ENCODE measurements at places on chromosomes 1 and 21.

GRCh38 chr1:178374016-178374415, 122.7 kb downstream of the CLEC20A start:
- no peak for DNase-seq

DNA sequence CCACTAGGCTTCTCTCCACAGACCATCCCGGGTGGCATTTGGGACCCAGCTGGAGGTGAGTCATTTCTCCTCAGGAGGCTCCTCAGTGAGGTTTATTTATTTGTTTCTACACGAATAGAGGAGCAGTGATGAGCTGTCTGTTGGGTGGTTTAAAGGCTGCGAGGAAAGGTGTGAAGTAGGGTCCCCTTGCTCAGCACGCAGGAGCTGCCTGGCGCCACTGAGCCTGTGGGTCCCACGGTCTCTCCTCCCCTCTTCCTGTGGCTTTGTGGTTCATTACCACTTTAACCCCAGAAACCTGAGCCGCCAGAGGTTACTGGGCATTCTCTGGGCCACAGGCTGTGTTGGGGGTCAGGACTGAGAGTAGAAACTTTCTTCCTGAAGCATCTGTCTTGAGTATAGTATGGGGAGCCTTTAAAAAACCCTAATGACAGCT, 39.9 kb downstream of the IL6R start:
- DNase-seq = peak; percentile 84

DNA sequence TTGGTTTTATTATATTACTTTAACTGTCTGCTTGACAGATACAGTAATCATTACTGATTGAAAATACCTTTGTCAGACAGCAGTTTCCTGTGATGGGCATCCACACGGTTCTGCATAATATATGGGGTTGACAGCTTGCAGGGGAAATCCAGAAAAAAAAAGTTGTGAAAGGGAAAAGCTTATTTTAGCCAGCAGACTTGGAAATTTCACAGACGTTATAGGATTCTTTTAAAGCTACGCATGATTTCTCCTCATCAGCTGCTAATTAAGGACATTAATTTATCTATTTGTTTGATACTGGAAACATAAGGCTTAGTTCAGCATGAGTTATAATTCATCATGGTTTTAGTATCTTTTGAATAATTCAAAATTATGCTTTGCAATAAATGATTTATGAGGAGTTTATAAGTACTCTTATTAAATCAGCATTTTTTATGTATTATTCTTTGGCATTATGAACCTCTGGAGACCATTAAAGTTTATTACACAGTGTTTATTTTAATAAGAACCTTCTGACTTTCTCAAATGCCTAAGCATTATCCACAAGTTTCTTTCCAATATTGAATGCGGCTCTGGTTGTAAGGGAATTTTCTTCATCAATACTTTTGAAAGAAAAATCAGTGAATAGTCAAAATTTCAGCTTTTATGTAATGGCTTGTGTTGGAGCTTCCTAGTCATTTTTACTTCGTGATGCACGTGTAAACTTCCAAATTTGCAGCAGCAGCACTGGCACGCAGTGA, 235.3 kb upstream of the KCNK2 start:
- no peak for DNase-seq

DNA sequence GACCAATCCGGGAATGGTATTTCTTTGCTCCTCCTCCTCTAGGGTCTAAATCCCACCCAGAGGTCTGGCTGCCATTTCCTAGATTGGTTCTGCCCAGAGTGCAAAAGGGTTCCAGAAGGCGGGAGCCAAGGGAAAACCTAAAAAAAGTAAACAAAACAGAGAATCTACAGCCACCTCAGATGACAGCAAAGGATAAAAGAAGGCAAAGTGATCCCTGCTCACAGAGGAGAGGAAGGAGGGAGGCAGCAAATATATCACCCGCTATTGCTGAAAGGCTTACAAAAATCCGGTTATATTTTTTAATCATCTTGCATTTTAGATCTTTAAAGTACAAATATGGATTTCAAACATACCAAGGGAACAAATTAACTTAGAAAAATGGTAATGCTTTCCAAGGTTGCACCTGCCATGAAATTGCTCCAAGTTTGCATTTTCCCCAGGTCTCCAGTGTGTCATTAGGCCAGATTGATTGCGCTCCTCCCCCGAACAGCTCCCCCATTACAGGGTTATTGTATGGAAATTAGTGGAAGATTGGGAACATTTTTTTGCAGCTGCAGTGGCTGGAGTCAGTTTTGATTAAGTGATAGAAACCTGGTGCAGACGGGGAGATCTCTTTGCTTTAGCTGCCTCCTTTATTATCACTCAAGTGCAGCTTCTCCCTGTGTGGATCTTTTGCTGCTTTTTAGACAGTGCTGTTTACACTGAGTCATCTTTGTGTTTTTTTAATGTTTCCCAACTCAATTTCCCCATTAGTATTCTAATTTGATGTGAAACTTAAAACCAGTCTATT, 280.5 kb upstream of the CAMK1G start:
- DNase-seq = no peak

DNA sequence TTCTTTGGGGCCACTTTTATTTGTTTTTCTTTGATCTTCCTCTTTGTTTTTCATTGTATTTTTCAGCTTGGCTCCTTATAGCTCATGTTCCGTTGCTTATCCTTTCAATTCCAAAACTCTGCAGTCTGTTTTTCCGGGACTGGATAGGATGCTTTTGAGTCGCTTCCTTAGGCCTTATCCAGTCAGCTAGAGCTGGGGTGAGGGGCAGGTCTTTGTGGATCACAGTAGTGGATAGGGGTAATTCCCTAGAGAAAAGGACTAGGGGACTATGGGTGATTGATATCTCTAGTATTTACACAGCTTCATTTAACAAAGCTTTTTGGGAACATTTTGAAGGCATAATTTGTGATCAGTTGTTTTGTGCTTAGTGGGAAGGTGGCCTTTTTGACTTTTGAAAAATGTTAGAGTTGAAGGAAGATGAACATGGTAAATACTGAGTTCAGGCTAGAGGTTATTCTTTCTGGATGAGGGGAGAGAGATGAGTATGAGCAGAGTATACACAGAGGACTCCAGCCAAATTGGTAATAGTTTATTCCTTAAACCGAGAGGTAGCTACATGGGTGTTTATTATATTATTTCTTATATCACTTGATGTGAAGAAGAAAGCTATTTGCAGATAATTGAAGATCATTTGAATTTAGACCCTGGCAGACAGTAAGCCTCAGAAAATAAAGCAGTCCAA, 22.5 kb downstream of the CEP350 start:
- no peak for DNase-seq

- no peak for DNase-seq
Measured at GRCh38 chr1:21886486-21887215, 50.5 kb downstream of the HSPG2 start.

GRCh38 chr1:147177611-147178380, 5.5 kb upstream of the PRKAB2 start:
- DNase-seq = no peak
